ENCODE measurements at places on chromosomes 7 and 10.

- no peak for DNase-seq
These were observed 347.2 kb downstream of the CALN1 start for GRCh38 chr7:72064916-72065315.

GRCh38 chr7:24756545-24757352, 515 bp downstream of the GSDME start:
- peak; percentile 28 for DNase-seq

- DNase-seq: no peak
These were observed 365.7 kb upstream of the SEMA3C start for GRCh38 chr7:81284576-81284975.

GRCh38 chr7:6516387-6516983, 34.8 kb downstream of the GRID2IP start:
- peak; percentile 74 for DNase-seq

GRCh38 chr10:16901106-16901505, 83.9 kb upstream of the RSU1 start:
- no peak for DNase-seq

DNA sequence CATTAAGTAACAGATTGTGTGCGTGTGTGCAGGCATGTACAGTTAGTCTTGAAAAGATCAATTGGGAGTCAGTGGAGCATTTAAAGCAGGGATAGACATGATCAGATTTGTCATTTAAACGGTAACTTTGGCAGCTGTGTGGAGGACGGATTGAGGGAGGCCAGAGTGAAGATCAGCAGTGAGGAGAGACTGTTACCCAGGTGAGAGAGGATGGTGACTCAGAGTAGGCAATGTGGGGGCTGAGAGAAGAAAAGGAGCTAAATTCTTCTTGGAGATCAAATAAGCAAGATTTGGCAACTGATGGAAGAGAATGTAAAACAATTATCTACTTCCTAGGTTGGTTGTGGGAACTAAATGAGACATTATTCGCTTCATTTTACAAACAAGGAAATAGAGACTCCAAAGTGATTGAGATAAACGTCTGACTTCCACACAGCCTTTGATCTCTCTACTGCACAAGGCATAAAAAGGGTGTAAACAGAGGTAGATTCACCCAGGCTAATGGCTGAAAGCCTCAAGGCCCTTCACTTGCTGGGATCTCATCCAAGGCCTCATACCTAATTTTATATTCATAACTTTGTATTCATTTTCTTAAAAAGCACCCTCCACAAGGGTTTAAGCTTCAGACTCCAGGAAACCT, 665.1 kb upstream of the GALNT17 start:
- no peak for DNase-seq

DNA sequence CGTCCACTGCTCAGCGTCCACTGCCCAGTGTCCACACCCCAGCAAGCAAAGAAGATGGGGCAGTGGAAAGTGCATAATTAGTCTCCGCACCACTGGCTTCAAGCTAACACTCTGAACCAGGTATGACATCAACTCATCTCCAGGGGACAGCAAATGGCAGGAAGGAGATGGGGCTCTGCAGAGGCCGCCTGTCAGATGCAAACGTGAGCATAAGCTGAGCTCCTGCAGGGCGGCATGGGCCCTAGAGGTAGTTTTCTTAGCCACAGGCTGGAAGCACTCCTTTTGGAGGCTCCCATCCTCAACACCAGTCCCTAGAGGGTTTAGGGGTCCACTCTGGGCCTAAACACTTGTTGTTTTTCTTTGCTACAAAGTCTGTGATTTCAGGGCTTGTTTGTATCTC, 335.8 kb upstream of the MKI67 start:
- DNase-seq: no peak

DNA sequence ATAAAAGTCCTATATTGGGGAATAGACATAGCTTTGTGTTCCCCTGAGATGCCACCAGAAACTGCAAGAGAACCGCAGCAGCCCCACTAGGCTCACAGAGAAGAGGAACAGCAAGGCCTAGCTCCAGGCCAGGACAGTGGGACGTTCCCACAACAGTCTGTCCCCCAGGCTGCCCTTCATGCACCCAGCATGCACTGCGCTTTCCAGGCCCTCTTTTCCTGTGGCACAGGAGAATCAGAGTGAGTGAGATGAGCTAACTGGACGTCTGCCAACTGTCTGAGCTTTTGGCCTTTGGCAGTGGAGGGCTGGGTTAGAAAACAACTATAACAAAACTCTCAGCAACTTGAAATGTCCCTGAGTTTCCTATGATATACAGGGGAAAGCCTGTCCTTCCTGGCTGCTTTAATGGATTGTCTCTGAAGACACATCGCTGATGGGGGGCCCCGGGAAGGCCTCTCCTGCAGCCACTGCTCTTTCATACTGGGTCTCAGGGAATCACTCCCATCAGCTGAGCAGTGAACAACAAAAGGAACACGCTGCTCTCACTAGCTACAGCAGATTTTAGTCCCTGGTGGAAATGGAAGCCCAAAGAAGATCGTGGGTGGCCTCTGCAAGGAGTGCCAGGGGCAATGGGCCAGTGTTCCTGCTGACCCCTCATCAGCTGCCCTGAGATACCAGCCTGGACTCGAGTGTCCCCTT, 53.5 kb downstream of the PODXL start:
- DNase-seq: peak; percentile 61

- DNase-seq: no peak
These were observed 894.5 kb upstream of the MBL2 start for GRCh38 chr10:53667063-53667462.

- DNase-seq: peak; percentile 6
These were observed 8.7 kb downstream of the ECD start for GRCh38 chr10:73159038-73159648.

DNA sequence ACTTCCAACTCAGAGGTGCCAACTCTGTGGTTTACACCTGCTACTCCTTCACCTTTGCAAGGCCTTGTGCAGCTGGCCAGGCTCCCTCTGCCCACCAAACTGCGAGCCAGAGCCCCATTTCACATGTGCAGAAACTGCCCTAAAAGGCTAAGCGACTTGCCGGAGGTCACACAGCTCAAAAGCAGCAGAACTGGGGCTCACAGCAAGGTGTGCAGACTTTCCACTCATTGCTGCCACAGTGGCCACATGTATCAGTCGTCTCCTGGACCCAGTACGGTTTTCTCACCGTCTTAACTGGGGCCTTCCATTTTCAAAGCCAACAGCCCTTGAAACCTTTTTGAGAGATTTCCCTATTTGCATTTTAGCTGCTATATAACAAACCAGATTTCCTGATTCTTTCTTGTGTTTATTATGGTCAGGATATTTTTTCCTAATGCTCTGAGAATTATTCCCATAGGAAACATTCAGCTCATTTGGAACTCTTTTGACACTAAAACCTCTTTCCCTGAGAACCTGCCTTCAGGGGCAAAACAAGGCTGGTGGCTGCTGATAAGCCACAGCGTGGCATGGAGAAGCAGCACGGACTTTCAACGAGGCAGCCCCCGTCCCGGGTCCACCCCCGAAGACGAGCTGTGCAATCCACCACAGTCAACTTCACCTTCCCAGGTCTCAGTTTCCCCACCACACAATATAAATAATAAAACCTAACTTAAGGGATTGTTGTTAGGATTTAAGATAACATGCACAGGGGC, 29.9 kb downstream of the SORBS1 start:
- DNase-seq: no peak

GRCh38 chr7:2959828-2960599, 83.7 kb downstream of the CARD11 start:
- DNase-seq: no peak

- peak; percentile 55 for DNase-seq
These were observed 19.0 kb upstream of the ANKRD2 start for GRCh38 chr10:97553575-97554031.

DNA sequence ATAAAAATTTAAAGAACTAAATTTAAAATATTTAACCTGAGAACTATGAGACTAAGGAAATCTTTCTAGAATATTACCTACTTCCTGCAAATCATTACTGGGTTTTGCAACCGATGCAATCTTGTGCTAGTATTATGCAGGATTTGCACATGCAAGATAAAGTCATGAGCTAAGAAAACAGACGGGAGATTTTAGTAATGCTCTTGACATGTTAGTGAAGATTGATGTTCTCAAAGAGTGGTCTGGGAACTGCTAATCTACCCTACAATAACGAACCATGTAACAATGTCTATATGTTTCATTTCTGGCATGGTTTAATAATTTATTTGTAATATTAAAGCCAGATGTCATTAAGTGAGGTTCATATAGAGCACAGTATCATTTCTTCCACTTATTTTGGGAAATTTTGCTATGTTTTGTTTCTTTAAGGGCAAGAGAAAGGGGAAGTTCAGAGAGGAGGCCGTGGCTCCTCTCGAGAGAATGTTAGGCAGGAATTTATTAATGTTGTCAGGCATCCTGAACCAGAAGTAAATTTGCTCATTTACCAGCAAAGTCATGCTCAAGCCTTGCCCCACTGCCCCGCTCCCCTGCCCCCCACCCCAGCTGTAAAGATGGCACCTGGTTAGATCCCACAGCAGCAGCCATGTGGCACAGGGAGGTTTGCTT, 22.8 kb downstream of the LRRC17 start:
- no peak for DNase-seq

Measured in NCI-H1105 treated with DMSO at 0.1 percent for 48 hours (cell line).